Endodermal cell (in vitro differentiated cells): ENCODE measurements at places on chromosomes 12 and 14. TPM values are rescaled to one million over a fixed set of nuclear protein-coding genes. Genes with fewer than 3 reads are reported as not detected.

DNA sequence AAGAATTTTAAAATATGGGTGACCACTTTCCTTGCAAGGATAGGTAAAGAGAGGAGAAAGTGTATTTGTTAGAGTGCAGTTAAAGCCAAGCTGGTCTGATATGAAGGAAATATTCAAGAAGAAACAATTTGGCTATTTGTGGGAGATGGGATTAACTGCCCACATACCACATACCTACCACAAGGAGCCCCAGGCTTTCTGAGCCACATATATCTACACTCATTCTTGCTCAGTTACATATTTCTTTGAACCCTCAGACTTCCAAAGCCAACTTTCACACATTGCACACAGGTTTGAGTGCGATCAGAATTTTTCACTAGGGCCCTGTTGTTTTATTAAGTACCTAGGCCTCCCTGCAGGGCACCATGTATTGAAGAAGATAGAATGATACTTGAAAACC is 330.2 kb downstream of the ZFP36L1 start:
- no peak for DNase-seq

DNA sequence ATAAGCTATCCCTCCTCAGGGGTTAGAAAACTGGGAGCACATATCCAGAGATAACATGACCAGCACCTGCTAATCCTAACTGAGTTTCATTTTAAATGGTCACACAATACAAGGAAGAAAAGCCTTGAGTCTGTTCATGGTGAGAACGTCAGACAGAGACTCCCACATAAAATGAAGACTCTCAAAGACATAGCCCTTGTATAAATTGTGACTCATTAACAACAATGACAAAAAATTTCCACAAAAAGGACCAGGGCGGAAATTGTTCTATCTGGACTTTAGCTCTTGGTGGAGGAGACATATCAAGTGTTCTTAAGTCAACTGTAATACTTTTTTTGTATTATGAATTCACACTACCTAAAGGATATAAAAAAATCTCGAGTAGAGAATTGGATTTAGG is 313.7 kb upstream of the DCN start:
- no peak for DNase-seq

Gene KCNJ8
- total RNA-seq, result 0.84 and 0.93 TPM in 2 replicates

Gene IFNG-AS1
- total RNA-seq, result not detected in 2 replicates

Gene GARIN6
- not detected in 2 replicates for total RNA-seq
